ENCODE measurements at places on chromosomes 5 and 9.

- no peak for DNase-seq
Measured at GRCh38 chr9:36451949-36452348, 51.9 kb upstream of the RNF38 start.

DNA sequence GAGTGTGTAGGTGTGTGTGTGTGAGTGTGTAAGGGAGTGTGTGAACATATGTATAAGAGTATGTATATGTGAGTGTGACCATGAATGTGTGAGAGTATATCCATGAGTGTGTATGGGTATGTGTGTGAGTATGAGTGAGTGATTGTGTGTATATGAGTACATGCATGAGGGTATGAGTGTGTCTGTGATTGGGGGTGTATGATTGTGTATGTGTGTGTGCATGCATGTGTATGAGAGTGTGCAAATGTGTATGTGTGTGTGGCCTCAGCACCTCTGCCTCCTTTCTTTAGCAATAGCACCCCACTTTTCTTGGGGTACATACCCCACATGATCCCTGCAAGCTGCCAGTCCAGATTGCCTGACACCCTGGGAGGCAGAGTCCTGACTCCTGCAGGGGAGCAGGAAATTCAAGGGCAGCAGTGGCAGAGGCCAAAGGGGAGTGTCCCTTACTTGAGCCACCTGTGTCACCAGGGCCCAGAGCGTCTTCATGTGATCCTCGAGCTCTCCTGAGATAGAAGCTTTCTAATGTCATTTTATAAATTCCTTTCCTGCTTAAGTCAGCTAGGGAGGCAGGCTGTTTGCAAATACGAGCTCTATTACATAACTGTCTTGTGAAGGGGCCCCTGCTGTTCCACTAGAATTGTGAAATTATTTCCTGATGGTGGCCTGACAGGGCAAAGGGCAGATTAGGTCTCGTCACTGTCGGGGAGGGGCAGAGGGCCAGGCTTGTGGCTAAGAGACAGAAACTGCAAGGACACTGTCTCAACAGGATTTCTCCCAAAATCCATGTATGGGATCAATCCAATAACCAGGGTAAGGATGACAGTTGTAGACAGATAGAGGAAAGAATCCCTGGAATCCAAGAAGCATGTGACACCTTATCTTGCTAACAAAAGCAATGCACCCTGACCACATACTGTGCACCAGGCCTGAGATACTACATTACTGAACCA is 389.1 kb downstream of the GADD45G start:
- DNase-seq = no peak

DNA sequence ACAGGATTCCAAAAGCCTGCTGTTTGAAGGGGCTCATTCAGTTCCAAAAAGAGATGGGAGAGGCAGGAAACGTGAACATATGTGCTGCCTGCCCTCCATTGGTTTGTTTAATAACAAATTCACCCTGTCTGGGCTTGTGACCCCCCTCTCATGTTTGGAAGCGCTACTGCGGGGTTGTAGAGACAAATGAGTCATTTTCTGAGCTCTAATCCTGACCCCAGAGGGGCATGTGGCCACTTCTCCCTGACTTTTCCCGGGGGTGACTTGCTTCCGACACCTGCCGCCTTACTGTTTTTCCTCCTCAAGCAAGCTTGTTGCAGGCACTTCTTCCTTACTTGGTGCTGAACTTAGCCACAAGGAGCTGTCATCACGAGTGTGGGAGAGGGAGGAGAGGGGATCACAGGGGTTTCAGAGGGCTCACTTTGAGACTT is 75.9 kb downstream of the LMNB1 start:
- no peak for DNase-seq

DNA sequence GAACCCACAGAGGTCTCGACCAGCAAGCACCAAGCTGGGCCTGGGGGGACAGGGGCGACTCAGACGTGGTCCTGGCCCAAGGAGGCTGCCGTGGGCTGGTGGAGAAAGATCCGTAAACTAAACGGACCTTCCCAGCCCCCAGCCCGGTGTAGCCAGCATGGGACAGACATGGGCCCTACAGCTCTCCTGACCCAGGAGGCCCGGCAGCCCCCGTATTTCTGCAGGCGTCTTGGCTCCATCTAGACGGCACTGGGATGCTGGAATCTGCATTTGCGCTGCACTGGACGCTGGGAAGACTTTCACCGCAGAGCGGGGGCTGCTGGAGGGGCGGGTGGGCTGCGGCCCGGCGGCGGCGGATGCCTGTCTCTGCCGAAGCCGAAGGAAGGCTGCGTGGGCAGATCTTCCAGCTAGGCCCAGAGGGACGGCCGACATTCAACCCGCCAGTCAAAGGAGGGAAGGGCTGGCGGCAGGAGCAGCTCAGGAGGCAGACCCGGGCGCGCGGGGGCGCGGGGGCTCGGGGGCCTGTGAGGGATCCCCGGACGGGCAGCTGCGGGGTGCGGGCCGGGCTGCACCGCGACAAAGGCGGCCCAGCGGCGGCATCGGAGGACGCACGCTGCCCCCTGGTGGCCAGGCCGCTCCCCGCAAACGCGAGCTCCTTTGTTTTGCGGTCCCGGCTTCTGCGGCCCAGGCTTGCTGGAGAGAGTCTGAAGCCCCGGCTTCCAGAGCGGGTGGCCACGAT is 266.2 kb downstream of the NSG2 start:
- no peak for DNase-seq

GRCh38 chr5:126503602-126504104 is 80.4 kb downstream of the GRAMD2B start:
- no peak for DNase-seq

DNA sequence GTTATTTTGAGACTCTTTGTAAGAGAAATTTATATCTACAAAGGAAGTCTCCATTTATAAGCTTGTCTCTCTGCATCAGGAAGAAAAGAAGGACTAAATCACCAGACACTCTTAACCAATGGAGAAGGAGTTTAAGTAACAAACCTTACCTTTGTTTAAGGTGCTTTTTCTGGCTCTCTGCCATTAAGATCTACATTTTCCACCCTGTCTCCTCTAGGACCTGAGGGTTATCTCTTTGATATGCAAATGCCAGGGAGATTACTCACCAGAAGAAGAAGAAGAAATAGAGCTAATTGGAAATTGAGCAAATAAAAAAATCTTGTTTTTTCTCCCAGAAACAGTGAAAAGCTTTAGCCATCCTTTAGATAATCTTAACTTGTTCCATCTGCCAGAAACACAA is 60.9 kb downstream of the CDKN2A start:
- no peak for DNase-seq

DNA sequence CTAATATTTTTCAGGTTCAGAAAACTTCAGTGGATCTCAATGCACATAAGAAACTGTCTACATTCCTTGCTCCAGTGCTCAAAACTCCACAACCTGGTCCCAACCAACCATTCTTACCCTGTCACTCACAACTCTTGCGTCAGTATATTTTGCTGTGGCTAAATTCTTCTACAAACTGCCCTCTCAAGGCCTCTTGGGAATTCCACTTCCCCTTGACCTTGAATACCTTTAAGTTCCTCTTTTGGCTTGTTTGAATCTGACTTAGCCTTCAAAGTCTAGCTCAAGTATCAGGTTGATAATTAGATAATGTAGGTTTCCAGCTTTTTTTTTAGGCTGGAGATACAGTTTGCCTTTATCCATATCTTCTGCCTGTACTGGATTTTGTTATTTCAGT is 128.3 kb downstream of the SLF1 start:
- DNase-seq = no peak

DNA sequence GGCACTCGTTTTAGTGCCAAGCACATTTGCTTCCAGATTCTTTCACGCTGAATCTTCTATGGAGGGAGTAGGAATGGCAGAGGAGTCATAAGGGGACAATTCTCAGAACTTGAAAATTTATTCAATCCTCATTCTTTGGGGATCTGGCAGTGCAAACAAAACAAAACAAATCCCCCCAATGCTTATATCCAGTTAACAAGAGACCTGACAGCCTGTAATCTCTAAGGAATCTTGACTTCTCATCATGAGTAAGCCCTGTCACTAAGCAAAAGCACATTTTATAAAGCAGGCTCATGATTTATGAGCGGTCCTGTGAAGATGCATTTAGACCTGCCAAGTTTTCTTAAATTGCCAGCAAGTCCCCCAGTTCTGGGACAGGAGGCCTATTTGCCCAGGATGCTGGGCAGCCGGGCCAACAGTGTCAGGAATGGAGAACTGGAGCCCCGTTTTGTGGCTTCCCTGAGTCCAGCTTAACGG is 513.9 kb downstream of the CTNND2 start:
- peak; percentile 3 for DNase-seq

DNA sequence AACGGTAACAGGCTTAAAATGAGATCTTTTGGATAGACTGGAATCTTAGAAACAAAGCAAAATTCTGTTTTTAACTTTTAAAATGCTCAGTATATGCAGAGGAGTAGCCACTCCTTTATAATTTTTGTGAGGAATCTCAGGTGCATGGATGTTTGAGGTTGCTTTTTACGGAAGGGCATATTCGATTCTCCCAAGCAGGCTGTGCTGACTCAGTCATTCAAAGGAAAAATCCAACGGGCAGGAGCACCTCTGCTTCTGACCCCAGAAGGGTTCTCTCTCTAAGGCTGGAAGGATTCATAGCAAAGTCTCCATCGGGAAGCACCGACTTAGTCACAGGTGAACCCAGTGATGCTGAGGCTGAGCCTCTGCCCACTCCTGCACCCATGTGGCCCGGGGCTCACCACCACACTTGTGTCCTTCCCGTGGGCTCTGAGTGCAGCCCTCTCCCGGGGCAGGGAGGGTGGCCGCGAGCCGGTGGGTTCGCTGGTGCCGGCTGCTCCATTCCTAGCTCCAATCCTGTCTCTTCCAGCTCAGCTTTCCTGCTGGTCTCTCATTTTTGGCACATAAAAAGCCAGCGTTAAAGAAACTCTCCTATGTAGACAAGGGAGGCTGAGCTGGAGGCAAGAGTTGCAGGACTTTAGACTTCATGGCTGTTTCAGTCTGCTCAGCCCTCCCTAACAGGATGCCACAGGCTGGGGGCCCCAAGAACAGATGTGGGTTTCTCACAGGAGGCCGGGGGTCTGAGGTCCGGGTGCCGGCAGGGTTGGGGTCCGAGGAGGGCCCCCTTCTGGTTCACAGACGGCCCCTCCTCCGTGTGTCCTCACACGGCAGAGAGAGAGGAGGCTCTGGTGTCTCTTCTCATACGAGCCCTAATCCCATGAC is 135.6 kb upstream of the LPCAT1 start:
- no peak for DNase-seq

DNA sequence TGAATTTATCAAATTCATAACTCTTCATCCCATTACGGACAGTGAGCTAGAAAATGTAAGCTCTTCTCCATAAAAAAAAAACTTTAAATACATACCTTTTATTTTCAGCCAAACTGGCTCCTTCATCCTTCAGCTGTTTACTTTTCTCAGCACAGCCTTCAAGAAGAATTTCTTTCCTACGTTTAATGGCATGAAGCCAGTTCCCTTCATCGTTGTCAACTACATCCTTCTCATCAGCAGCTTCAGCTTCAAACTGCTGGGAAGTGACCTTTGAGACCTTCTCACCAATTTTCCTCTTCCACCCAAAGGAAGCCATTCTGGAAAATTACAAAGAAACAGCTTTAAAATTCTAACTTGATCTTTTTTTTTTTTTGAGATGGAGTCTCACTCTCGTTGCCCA is 9.1 kb downstream of the TTC33 start:
- DNase-seq = no peak

DNA sequence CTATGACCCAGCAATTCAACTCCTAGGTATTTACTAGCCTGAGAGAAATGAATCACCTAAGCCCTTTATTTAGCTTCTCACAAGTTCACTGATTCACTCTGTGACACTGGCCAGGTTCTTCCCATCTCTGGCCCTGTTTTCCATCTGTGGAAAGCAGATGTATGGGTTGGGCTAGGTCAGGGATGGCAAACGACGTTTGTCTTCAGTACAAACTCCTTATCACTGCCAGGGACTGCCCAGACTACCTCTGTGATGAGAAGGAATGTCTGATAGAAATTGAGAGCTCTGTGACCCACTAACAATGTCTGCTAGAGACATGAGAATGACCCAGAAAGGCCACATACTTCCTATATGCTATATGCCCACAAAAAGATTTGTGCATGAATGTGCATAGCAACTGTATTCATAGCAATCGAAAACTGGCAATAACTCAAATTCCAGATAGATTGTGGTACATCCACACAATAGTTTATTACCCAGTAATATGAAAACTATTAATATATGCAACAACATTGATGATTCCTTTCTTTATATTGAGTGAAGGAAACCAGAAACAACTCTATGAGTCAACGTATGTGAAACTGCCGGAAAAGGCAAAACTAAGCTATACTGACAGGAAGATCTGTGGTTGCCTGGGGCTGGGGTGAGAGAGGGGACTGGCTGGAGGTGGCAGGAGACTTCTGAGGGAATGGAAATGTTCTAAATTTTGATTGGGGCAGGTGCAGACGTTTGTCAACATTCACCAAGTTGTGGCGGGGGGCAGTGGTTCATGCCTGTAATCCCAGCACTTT is 32.0 kb upstream of the ADAM19 start:
- DNase-seq = no peak

DNA sequence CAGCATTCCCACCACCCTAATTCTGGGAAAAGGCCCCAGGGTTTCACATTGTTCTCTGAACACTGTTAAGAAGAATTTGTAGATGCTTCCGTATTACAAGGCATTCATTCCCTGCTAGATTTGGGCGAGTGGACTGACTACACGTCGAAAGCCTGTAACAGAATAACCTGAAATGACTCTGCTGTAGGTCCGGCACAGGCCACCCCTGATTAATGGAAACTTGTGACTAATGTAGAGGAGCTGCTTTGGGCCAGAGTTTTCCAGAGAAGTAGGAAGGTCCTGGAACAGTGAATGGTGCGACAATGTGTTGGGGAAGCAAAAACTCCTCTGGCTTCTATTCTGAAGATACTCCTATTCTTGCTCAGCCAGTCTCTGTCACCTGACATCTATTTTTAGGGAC is 87.6 kb downstream of the NR3C1 start:
- DNase-seq = no peak

- peak; percentile 43 for DNase-seq
Measured at GRCh38 chr5:151002250-151002649, 18.1 kb upstream of the GPX3 start.

DNA sequence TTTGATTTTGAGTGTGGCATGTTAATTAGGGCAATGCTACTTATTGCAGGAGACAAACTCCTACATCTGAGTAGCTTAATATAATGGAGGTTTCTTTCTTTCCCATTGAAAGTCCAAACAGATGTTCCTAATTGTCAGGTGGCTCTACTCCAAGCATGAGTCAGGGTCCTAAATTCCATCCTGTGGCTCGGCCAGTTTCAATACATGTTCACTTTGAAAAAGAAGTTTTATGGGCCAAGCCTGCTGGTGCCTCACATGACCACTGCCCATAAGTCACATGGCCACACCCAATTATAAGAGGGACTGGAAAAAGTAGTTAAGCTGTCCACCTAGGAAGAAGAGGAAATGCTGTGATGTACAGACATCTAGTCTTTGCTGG is 170.4 kb downstream of the ARRDC3 start:
- DNase-seq = peak; percentile 93
